ENCODE measurements at places on chromosomes 11 and 22.
A peak's percentile ranks its signal among the peaks of the same experiment; 100 is the strongest.

DNA sequence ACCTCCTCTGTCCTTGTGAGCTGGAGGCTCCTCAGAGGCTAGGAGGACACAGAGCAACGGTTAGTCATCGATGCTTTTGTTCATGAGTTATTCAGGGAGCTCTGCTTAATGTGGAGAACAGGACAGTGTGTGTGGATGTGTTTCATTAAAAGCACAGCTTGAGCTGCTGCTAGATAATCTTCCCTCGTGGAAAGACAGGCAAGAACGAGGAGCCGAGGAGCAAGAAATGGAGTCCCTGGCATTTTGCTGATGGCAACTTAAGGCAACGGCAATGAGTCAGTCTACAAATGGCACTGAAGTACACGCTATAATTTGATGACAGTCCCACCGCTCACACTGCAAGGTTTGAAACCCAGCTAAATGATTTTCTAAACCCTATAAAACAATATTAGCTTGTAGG is 106.2 kb downstream of the IGLL1 start:
- no peak for DNase-seq

GRCh38 chr22:26921726-26922125 is 264.3 kb downstream of the MIAT start:
- no peak for DNase-seq

GRCh38 chr11:115067900-115068530 is 389.7 kb downstream of the NXPE2 start:
- no peak for DNase-seq

GRCh38 chr11:120141113-120141767 is 3.3 kb upstream of the TRIM29 start:
- DNase-seq = no peak

DNA sequence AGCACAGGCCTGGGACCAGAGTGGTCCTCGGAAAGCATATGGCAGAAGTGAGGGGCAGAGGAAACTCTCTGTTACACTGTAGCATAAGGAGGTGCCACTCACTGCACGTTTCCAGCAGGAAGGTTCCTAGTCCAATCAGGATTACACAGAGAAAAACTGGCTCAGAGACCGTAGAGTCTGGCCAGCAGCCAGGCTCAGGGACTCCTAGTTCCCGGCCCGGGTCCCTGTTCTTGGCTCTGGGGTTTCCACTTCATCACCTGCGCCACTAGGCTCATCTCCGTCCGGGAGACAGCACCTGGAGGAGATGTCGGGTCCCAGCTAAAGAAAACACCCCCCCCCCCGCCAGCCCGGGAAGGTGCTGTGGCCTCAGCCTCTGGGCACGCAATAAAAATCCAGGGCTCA is 1.1 kb downstream of the TTLL12 start:
- DNase-seq = peak; percentile 23

DNA sequence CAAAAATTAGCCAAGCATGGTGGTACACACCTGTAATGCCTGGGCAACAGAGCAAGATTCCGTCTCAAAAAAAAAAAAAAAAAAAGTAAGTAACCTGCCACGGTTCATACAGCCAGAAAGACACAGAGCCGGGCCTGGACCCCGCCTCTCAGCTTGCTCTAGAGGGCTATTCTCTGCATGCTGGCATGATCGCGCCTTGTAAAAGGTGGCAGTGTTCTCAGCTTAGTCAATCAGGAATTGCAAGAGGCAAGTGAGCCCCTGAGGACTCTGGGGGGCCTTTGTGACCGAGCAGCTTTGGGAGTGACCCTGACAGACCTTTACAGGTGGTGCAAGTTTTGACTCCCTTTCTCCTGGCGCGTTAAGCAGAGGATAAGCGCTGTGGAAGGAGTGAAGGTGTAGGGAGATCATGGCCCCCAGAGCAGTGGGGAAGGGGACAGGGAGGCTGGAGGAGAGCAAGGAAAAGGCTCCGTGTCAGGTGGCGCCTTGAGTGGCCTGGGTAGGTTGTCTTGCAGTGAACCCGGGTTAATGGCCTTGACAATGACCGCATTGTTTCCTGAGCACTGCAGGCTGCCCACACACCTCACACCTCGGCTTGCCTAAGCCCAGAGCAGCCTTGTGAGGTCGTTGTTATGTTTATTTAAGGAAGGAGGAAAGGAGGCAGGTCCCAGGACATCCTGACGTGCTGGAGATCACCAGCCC is 48.9 kb downstream of the CDPF1 start:
- no peak for DNase-seq

DNA sequence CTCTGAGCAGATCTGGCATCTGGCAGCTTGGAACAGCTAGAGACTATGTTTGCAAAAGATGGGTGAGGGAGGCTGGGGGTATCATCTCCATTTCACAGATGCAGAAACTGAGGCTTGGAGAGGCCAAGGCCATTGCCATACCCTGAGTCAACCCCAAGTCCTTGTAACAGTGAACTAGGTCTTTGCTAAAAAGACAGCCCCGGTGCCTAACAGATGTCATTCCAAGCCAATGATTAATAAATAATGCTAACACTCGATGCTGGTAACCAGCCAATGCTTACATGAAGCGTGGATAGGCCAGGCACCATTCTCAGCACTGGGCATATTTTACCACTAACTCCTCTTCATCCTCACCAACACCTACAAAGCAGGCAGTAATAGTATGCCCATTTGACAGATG is 164.0 kb downstream of the MN1 start:
- DNase-seq = no peak

- no peak for DNase-seq
These were observed 1.7 kb upstream of the LINC01488 start for GRCh38 chr11:69479591-69480271.

GRCh38 chr11:8219257-8220021 is 44.2 kb downstream of the LMO1 start:
- peak; percentile 41 for DNase-seq

- no peak for DNase-seq
These were observed 50.3 kb downstream of the PKNOX2 start for GRCh38 chr11:125214601-125215565.

GRCh38 chr11:18599739-18600230 is at the start of gene MISFA:
Gene MISFA, plus strand, starts transcription at chr11:18599789. Its CDS starts 140 bp downstream, at chr11:18599929.
- no peak for DNase-seq

DNA sequence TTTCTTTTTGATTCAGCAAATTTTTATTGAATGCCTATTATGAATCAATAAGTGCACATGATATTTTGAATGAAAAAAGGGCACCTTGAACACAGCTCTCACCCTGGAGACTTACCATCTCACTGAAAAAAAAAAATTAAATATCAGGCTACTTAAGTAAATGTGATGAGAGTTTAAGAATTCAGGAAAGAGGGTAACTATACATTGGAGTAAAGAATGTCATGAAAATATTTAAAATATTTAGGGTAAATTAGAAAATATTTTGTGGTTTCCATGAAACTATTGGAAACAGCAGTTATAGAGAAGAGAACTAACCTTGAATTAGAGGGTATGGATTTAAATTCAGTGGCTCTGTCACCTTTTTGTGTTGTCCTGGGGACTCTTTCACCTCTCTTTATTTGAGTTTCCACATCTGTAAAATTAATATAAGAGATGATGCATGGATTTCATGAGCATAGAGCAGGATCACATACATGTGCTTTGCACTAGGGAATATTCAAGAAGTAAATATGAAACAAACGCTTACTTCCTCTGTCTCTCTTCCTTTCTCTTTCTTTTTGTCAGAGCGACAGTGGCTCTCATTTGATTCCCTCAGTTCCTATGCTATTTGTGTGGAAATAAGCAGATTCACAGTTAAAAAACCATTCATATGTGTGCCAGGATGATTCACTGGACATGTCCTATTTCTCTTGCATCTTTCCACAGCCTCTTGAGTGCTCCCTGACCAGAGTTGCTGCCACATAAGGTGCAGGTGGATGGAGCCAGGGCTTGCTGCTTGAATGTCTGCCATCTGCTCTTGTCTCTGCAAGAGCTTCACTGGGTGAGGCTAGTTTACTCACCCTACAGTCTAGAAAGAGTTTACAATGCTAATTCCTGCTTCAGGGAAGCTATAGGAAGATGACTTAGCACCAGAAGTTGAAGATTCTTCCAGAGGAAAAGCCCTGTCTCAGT is 533.1 kb downstream of the ETS1 start:
- no peak for DNase-seq

GRCh38 chr22:28899199-28899853 is 16.0 kb downstream of the ZNRF3 start:
- no peak for DNase-seq

DNA sequence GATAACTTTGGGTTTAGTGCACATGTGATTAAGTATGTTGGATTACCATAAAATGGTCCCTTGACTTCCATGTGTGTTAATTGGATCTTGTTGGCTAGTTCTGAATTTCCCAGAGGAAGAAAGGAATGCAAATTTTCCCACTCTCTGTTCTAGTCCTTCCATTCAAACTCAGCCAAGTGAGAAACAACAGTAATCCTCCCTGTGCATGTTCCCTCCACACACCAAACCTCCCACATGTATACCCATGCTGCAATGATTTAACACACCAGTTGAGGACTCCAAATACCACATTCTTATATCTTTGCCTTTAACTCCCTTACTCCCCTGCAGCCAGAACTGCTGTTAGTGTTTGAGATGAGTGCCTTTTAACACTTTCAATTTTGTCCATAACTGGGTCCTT is 1158.9 kb downstream of the DLG2 start:
- DNase-seq = no peak

Measured in NCI-H2081 (cell line).